ENCODE measurements at places on chromosomes 6 and 20. TPM values are rescaled to one million over a fixed set of nuclear protein-coding genes. Genes with fewer than 3 reads are reported as not detected.

Gene HLA-DQB2
- not detected for total RNA-seq

Gene PRR18
- not detected for total RNA-seq

Gene C4A
- 4.5 TPM for total RNA-seq

DNA sequence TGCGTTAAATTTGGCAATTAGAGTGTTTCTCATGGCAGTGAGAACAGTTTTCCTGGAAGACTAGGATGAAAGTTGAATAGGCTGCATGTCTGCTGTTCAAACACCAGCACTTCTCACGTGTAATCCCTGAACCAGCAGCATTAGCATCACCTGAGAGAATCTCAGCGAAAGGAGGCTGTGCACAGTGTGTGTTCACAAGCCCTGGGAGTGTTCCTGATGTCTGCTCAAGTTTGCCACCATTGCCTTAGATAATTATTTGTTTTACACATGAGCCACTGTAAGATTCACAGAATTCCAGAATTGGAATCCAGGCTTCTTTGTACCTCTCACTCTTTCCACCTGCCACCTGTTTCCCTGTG is 117.3 kb downstream of the JARID2 start:
- DNase-seq = no peak

DNA sequence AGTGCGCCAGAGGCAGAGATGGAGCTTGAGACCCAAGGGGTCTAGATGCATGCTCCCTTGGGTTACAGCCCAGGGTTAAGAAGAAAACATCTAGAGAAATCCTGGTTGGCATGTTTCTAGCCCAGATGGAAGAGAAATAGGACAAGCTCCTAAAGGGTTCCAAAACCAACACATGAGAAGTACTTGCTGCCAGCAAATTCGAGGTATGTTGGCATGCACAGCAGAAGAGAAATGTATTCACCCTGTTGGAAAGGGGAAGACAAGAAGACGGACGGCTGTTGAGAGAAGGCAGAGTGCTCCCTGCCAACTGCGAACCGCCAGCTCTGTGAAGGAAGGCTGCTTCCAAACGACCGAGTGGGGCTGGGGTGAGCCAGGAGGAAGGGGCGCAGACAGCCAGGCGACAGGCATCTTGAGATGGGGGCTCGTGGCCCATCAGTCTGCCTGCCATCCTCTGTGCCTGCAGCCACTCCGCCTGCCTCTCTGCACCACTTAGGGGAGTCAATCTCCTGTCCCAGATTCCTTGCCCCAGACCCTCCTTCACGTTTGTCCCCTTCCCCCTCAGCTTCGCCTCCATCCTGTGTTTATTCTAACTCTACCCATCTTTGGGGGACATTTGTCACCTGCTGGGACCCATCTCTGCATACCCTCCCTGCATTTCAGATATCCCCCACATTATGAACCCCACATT is 249.2 kb downstream of the CDC5L start:
- no peak for DNase-seq

GRCh38 chr6:121816361-121816760 is 380.9 kb downstream of the GJA1 start:
- no peak for DNase-seq

DNA sequence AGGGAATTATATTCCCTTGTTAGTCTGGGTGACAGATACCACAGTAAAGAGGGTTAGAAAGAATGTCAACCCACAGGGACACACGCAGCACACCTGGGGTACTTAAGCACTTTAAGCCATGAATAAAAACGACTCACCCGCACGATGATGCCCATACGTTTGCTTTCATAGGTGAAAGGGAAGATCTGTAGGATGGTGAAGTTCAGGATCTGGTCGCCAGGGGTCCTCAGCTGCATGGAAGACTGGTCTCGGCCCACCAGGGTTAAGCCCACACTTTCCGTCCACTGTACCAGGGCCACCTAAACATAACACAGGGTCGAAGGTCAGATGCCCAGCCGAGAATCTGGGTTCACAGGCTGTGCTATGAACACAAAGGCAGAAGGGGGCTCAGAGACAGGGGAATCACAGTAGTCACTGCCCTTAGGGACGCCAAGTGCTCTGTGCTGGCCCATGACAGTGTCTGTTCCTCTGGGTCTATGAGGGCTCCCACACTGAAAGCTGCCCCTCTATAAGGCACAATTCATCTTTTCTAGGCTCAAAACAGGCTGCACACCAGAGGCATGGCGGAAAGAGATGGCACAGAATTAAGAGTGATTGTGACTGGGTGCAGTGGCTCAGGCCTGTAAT is 96.8 kb upstream of the NFATC2 start:
- peak; percentile 79 for DNase-seq

DNA sequence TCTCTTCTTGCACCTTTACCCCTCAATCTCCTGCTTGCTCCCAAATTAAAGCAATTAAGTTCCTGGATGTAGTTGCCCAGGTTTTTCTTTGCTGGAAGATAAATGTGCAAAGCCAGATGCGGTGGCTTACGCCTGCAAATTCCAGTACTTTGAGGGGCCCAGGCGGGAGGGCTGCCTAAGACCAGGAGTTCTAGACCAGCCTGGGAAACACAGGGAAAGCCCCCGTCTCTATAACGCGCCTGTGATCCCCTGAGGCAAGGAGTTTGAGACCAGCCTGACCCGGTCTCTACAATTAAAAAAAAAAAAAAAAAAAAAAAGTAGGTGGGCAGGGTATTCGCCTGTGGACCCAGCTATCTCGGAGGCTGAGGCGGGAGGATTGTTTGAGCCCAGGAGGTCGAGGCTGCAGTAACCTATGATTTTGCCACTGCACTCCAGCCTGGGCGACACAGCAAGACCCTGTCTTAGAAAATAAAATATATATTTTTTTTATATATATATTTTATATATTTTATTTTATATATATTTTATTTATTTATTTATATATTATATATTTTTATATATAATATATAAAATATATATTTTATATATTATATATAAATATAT is 461 bp upstream of the DCDC2 start:
- peak; percentile 11 for DNase-seq

DNA sequence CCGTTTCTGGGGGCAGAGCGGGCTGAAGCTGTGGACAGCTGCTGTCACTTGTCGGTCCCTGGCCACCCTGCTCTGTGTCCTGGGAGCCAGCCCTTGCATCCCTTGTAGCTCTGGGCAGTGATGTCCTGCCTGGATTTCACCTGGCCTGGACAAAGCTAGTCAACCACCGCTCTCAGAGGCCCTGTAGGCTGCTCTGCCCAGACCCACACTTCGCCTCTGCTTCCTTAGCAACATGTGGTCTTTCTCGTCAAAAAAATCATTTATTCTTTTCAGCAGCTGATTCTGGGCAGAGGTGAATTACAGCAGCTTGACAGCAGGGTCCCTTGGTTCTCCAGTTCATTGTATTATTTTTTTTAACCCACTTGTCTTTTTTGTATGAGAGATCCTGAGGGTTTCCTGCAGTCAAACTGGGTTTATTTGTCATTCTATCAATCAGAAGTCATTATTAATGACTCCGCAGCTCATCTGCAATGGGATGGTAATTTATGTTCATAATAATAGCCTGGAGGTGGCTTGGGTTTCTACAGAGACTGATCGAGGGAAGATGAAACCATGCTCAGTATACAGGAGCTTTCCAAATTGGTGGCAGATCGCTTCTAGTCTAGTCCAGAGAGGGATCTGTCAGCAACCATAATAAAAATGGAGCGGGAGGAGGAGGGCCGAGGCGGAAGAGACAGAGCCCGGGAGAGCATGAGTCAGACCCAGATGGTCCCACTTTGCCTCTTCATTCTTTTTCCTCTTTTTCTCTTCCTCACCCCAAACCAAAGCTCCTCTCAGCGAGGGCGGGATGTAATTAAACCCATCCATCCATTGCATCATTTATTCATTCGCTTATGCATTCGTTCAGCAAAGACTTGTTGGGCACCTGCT is 22.4 kb downstream of the EDN3 start:
- no peak for DNase-seq

GRCh38 chr6:157034436-157035230 is 257.5 kb downstream of the ARID1B start:
- no peak for DNase-seq

DNA sequence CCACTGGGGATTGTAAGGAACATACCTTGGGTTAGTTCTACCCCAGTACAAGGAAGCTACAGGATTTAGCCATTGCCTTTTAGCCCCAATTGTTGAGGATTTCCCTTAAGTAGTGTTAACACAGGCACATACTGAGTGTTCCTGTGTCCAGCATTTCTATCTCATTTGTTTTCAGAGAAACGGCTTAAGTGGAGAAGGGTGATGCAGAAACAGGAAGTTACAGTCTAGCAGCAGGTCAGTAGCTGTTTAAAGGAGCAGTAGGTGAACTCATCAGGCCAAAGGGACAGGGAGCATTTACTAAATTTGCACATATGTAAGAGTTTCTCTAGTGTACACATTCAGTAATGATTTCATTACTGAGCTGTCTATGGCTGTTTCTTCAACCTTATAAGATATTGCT is 644.2 kb upstream of the GJE1 start:
- DNase-seq = no peak

- DNase-seq = no peak
Observed at GRCh38 chr6:136995521-136995920, 49.2 kb downstream of the IL20RA start.

DNA sequence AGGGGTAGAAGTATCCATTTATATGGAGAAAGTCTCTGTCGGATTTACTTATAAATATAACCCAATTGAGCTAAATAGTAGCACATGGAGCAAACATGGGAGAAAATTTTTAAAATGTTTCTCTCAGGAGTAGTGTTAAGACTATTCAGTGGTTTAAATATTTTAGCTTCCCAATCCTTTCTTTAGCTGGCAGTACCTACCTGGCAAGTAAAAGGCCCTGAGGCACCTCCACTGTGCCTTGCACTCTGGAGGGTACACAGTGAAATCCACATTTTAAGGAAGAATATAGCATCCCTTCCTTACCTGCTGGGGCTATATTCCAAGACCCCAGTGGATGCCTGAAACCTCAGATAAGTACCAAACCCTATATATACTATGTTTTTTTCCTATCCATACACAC is 124.2 kb downstream of the KLHL32 start:
- DNase-seq = no peak

Data from activated CD4-positive, alpha-beta memory T cell treated with anti-CD3 and anti-CD28 coated beads for 36 hours (primary cell).